Right ventricle myocardium superior (tissue), 1 donor: ENCODE measurements at places on chromosomes 1 and 21. TPM values are rescaled to one million over a fixed set of nuclear protein-coding genes. Genes with fewer than 3 reads are reported as not detected.

Gene USP16
- total RNA-seq = 29.1 TPM

Gene GPR89B
- total RNA-seq = 5.9 TPM

GRCh38 chr1:21909787-21910503 is 27.2 kb downstream of the HSPG2 start:
- peak; percentile 80 for DNase-seq

DNA sequence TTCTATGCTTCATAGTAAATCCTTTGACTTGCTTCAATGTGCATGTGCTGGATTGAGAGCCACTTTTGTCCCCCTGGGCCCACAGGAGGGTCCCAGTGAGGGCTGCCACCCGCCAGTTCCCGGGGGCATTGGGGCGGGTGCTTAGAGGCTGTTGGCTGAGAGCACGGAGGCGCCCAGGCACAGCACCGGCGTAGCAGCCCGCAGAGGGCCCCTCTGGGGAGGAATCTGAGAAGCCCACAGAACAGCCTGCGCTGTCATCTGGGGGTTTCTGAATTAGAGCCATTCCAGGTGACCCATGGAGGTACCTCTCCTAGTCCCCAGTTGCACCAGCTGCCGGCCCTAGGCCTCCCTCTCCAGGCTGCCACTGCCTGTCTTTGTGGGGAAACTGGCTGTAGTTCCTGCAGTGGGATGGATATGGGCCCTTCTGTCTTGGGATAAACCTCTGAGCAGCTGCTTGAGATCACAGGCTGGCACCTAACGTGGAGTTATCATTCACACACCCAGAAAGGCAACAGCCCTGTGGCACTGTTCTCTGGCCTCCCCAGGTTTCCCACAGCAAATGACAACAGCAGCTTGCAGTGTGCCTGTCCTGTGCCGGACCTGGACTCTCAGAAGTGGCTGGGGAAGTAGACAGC is 39.5 kb downstream of the TMEM51 start:
- DNase-seq = no peak

DNA sequence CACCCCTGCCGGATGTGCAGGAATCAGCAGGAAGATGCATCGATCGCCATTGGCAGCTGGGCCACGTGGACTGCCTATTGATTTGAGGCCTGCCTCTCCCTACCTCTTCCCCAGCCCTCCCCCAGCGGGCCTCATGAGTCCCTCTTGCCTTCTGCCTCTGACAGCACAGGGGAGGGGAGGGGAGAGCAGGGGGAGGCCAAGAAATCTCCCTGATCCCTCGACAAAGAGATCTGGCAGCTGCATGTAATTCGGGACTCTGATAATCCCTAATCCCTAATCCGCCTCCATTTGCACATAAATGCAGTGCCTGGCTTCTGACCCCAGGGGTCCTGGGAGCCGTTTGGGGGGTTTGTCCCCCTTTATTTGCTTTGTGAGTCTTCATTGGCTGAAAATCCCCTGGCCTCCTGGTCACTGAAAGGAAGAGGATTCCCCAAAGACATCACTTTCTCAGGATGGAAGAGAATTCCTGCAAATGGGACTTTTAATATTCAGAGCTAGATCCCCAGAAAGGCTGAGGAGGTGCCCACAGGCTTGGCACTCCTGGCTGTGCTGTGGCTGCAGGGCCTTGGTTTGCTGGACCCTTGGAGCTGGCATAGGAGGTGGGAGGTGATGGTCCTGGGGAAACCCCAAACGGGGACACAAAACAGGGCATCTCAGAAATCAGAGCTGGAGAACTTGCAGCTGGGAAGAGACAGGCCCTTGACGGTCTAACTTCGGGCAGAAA is 239.4 kb upstream of the POU3F1 start:
- DNase-seq = no peak

DNA sequence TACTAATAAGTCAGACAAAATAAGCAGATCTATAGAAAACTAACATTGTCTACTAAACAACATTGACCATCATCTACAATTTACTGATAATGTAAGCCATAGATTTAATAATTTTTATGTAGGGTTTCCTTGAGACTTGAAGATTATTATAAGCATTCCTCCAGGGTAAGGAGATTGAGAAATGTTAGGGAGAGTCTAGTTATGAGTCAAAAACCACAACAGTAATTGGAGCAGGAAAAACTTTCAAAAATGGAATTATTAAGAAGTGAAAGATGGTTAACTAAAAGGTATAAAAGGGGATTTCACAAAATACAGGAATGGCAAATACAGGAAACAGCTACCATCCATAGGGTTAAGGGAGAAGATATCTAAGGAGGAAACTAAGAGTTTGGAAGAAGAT is 12.4 kb upstream of the UHMK1 start:
- no peak for DNase-seq

GRCh38 chr1:24930260-24931145 is at the start of gene RUNX3:
RUNX3 (minus strand) TSS chr1:24930276; CDS start chr1:24929868, 408 bp downstream.
- peak; percentile 81 for DNase-seq

DNA sequence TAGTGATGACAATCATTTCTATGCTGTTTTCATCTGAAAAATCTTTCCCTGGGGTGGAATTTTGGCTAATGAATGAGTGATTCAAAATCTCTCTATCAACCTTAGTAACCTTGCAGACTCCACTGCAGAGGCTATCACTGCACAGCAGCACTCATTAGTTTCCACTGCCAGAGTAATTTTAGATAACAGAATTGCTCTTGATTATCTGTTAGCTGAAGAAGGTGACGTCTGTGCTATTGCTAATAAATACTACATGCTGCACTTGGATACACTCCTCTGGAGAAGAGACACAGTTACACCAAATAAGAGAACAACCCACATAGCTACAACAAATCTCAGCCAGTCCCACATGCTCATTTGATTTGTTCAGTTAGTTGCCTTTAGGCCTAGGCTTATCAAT is 1348.4 kb downstream of the NCAM2 start:
- DNase-seq = no peak

- DNase-seq = peak; percentile 20
These were observed 16.5 kb downstream of the NES start for GRCh38 chr1:156660752-156661112.

DNA sequence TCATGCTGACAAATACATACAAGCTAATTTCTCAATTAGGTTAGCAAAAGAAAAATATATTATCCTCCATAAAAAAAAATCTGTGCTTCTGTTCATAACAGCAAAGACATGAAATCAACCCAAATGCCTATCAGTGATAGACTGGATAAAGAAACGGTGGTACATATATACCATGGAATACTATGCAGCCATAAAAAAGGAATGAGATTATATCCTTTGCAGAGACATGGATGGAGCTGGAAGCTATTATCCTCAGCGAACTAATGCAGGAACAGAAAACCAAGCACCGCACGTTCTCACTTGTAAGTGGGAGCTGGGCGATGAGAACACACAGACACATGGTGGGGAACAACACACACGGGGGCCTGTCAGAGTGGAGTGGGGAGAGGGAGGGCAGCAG is 84.0 kb upstream of the PALMD start:
- no peak for DNase-seq
